ENCODE measurements at places on chromosomes 3 and 15.

DNA sequence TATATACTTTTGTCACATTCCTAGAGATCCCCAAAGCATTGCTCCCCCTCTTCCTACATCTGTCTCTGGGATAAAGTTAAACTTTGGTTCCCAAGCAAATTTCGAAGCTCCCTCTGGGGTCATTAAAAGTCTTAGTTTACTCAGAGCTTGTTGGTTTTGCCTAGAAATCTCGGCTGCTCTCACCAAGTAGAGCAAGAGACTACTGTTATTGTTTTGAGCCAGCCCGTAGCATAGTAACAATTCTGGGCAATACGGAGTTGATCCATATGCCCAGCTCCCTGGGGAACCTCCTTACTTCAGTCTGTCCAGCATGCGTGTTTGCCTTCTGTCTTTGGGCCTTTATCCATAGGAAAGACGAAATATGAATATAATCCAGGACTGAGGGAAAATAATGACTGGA lies 10.0 kb upstream of the P3H2 start:
- DNase-seq, result no peak

DNA sequence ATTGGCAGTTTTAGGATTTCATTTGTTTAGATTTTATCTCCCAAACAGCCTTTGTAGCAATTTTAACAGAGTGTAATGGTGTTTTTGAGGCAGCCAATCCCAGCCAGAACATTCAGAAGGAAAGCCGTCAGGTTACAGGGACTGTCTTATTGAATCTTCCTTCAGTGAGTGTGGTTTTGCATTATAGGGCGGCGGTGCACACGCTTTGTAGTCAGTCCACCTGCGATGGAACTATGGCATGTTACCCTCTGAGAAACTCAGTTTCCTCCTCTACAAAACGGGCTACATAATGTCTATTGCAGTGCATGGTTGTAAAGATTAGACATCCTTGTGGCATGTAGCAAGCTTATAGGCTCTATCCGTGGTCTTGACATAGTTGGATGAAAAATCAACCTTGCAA lies 1.0 kb downstream of the LRRC28 start:
- DNase-seq, result no peak

DNA sequence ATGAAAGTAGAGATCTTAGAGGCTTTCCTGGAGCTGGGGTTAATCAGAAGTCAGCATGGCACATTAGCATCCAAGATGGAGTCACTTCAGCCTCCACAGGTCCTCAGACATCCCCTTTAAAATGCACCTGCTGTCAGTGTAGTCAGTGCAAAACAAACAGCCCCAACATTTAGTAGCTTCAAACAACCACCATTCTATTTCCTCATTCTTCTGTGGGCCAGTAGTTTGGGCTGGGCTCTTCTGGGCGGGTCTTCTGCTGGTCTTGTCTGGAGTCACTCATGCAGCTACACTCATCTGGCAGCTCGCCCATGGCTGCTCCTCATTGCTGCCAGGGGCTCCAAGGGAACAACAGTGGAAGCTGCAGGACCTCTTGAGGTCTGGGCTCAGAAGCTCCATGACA lies 99.9 kb downstream of the TLE3 start:
- DNase-seq, result no peak

GRCh38 chr15:72037321-72037720 lies 80.6 kb downstream of the MYO9A start:
- no peak for DNase-seq

- no peak for DNase-seq
These were observed 64.6 kb downstream of the EEFSEC start for GRCh38 chr3:128217702-128218547.

- no peak for DNase-seq
These were observed 635 bp downstream of the CD276 start for GRCh38 chr15:73684581-73685455.

GRCh38 chr3:45464336-45465170 lies 76.2 kb downstream of the LARS2 start:
- peak; percentile 37 for DNase-seq

- no peak for DNase-seq
These were observed 1.1 kb downstream of the C2CD4B start for GRCh38 chr15:62164014-62164395.

DNA sequence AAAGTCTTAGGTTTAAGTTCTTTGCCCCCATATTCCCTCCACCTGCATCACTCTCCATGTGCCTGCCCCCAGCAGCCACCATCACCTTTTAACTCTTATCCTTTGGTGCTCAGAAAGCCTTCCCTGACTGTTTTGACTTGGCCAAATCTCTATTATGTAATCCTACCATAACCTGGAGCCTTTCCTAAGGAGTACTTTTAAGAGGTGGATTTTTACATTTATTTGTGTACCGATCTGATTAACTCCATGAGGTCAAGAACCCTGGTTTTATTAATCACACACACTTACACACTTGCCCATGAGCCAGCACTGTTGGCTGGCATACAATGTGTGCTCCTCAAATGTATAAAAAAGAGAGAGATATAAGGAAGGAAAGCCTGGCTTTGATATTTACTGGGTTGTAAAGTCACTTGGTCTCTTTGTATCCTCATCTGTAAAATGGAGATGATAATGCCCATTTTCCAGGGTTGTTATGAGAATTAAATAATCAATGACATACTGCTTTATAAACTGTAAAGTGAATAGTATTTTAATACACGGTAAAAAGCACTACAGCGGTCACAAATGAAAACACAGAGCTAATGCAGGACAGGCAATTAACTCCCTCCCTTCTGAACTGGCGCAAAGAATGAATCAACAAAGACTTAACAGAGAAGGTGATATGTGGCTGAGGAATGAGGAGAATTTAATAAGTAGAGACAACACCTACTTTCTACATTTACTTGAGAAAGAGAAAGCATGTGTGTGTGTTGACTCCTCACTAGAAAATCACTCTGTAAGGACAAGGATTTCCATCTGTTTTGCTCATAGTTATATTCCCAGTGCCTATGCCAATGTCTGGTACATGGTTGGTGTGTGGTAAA lies 45.4 kb downstream of the ATP13A4 start:
- no peak for DNase-seq

DNA sequence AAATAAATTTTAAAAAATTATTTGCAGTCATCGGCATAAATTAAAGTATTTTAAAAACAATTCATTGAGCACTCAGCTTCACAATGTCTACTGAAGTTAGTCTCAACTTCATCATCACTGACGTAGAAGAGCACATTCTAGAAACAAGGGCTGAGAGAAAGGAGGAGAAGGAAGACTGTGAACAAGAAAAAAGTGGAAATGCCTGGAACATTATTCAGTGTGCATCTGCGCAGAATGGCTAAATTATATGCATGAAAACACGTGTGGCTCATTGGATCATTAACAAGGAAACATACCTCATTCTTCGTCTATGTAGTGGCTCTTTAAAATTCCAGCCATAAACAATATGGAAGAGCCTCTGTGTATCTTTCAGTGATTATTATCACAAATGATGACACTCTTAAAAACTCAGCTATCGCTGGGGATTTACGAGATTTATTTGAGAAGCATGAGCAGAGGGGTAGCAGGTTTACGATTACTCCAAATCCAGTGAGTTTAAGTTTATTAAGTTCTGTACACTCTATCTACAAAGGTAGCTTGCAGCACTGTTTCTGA lies 404.2 kb upstream of the CDIN1 start:
- DNase-seq, result no peak

- DNase-seq, result no peak
These were observed 8.7 kb downstream of the SEMA3F start for GRCh38 chr3:50163572-50164455.

- DNase-seq, result no peak
These were observed 170.9 kb downstream of the ERC2 start for GRCh38 chr3:56297281-56297840.

DNA sequence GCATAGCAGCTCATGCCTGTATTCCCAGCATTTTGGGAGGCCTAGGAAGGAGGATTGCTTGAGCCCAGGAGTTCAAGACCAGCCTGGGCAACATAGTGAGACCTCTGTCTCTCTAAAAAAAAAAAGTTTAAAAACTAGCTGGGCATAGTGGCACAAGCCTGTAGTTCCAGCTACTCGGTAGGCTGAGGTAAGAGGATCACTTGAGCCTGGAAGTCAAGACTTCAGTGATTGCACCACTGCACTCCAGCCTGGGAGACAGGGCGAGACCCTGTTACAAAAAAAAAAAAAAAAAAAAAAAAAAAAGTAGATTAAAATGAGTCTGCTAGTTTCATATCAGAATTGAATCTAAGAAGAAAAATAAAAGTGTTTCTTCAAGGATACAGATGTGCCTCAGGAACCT lies 32.4 kb upstream of the ANPEP start:
- no peak for DNase-seq

DNA sequence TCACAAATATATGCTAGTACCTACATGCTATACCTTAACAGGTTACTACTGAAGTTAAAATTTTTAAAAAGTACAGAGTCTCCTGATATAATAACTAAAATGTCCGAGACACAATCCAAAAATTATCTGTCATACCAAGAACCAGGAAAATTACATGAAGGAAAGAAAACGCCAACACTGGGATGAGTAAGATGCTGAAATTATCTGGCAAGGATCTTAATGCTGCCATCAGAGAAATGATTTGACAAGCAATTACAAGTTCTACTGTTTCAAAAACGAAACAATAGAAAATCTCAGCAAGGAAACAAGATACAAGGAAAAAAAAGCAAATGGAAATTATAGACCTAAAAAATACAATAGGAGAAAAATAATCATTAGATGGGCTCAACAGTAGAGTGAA lies 92.5 kb downstream of the UBE3A start:
- DNase-seq, result no peak

DNA sequence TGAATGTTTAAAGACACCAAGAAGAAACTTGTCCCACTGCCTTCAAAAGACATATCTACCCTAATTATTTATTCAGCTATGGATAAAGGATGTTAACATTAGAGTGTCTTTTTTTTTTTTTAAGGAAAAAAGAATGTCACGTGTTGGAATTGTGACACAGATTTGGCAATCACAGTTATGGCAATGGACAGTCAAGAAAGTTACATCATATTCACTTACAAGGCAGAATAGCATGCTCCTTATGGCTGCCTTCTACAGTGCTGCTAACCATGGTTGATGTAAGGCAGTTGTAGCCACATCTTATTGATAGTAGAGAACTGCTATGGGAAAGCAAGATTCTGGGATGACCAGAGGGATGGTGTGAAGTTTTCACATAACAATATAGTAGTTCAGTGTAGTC lies 128.8 kb upstream of the ZBTB20 start:
- no peak for DNase-seq

DNA sequence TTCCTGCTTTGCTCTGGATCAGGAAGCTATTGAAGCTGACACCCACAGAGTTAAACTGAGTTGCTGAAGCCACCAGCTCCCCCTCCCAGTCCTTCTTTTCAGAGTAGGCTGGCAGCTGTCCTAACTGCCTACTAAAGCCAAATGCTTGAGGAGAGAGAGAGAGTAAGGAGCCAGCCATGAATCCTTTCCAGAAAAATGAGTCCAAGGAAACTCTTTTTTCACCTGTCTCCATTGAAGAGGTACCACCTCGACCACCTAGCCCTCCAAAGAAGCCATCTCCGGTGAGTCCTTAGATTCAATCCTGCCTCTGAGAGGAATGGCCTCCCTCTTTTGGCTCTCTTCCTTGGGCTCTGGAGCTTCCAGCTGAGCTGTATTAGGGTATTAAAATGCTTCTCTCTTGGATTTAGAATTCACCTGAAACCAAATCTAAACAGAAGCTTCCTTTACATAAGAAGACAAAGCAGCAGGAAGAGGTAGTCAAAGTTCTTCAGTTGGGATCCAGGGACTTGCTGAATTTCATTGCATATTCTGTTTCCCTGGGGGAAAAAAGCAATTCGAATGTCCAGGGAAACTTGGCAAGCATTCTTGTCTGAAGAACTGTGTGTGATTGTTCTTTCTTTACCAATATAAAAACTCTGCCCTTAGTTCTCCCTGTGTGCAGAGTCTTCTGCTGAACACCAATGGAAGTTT lies at the start of gene SLC15A2:
Gene SLC15A2, plus strand, starts transcription at position 101 of the 690 bp plus-strand sequence. Its CDS starts 76 bp downstream, at position 177.
- no peak for DNase-seq

DNA sequence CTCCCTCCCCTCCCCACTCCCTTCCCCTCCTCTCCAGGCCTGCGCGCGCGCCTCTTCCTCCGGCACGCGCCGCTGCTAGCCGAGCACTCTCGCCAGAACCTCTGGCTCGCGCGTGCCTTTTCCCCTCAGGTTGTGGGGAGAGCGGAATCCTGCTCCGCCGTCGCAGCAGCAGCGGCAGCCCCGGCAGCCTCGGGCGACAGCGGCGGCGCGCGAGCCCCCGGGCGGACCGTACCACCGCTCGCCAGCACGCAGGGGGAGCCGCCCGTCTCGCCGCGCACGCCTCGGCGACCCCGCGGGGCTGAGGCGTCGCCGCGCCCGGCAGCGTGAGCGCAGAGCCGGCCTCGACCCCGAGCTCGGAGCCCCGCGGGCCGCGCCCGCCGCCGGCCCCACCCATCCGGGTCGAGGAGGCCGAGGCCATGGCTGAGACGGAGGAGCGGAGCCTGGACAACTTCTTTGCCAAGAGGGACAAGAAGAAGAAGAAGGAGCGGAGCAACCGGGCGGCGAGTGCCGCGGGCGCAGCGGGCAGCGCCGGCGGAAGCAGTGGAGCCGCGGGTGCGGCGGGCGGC lies at the start of gene CDV3:
Gene CDV3, plus strand, starts transcription at position 58 of the 566 bp plus-strand sequence. Its CDS starts 359 bp downstream, at position 417.
- no peak for DNase-seq

- no peak for DNase-seq
These were observed 25.0 kb downstream of the DPH3 start for GRCh38 chr3:16239780-16240179.

DNA sequence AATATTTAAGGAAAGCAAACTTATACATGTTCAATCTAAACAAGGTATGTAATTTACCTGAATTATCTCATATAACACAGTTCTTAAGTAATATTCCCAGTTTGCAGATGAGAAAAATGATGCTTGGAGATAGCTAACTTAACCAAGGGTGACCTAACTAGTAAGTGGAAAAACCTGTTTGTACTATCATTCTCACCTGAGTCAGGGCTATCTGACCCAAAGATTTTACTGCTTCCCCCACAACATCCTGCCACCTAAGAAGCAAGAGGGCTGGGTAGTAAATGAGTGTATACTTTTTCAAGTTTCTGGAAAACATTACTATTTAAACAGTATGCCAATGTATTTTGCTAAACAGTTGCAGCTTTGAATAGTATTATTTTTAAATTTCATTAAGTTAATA lies 10.6 kb downstream of the TP63 start:
- no peak for DNase-seq

- peak; percentile 55 for DNase-seq
These were observed 148.6 kb downstream of the CD47 start for GRCh38 chr3:107942244-107942643.

DNA sequence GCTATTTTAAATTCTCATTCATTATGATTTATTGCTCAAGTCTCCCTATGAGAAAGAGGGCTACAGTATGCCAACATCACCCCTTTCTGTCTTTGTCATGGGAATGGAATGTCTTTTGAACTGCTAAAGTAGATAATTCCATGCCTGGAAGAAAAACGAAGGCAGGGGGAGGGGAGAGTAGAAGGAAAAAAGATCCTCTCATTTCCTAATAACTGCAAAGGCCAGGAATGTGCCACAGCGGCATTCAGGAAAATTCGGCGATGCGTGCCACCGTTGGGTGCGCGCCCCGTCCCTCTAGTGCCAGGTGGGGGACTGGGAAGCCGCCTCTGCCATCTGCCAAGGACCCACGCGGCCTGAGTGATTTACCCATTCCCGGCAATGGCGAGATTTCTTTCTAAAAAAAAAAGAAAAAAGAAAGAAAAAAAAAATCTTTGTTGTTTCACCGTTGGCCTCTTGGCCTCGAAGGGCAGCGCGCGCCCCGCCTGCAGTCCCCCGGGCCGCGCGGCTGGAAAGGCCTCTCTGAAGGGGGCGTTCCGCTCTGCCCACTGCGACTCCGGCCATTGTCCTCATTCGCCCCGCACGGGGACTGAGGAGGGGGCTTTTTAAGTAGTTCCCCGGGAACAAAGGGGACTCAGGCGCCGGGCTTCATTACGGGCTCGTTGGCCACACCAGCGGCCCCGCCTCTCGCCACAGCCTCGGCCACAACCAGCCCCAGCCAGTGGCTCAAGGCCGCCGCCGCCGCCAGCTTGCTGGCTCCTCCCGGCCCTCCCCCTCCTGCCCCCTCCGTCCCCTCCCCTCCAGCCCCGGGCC lies 54.5 kb downstream of the CPN2 start:
- DNase-seq, result no peak

Measured in activated CD4-positive, alpha-beta T cell treated with anti-CD3 and anti-CD28 coated beads for 48 hours (primary cell).